ENCODE measurements at places on chromosomes 4 and X.

GRCh38 chr4:82489076-82489475 is 58.7 kb downstream of the ENOPH1 start:
- DNase-seq: no peak

GRCh38 chrX:22220941-22221340 is 51.8 kb upstream of the CBLL2 start:
- DNase-seq: no peak

GRCh38 chr4:101596781-101597552 is 193.6 kb upstream of the BANK1 start:
- DNase-seq: no peak

- no peak for DNase-seq
These were observed 301.9 kb upstream of the ARSJ start for GRCh38 chr4:114281164-114281960.

DNA sequence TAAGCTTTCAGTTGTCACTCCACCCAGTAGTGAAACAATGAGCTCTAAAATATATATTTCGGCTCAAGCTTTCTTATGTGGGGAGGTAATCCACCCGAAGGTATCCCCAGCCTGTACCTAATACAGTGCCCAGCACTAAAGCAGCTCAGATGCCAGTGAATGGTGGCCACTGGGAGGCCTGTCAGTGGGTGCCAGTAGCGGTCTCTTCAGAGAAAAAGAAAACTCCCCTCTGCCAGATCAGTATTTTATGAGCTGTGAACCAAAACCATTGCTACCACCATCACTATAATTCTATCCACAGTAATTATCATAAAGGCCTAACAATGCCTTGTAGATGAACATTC is 835 bp upstream of the NFKB1 start:
- no peak for DNase-seq

DNA sequence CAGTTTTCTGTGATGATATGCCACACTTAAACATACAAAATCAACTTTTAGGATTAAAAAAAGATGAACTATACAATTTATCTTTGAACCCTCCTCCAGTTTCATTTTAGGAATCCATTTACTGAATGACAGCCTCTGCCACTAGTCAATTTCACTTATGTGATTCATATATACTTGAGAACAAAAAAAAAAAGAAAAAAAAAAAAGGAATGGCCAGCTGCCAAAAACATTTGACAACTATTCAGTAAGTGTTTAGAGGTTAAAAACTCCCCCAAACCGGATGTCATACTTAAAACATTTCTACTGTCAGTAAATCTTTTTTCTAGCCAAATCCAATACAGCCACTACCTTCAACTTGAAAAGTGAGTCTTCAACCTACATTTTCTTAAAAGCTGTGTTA is 266.7 kb upstream of the MAGEB2 start:
- no peak for DNase-seq
